Fibroblast of upper back skin (primary cell): ENCODE measurements at places on chromosomes 5 and 9.

- no peak for DNase-seq
Measured at GRCh38 chr5:133249593-133249992, 197.8 kb downstream of the HSPA4 start.

DNA sequence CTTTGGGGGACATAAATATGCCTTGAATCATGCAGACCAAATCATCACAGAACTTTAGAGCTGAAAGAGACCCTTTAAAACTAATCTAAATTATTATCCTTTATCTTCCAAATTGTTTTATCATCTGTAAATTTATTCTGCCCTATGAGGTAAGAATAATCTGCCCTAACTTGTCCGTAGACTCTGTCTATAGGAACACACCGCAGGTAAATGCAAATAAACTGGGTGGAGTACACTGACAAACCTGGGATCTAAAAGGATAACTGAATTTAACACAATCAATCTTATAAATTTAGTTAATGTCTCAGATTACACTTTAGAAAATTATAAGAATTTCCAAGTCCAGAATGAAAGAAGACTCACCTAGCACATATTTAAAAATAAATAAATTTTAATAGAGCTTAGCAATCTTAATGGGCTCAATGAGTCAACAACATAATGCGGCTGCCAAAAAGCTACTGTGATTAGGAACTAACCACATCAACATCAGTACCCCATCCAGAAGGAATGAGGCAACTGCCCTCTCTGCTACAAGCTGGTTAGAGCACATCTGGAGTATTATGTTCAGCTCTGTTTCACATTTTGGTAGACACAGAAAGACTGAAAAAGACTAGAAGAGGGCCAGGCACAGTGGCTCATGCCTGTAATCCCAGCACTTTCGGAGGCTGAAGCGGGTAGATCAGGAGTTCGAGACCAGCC lies 5.6 kb downstream of the MEGF9 start:
- peak; percentile 35 for DNase-seq

GRCh38 chr5:126869005-126869451 lies 92.1 kb downstream of the LMNB1 start:
- DNase-seq, result peak; percentile 53

GRCh38 chr5:180202939-180203573 lies 6.0 kb downstream of the RASGEF1C start:
- DNase-seq, result no peak

- DNase-seq, result no peak
Measured at GRCh38 chr9:87888501-87888900, 5.8 kb downstream of the SPATA31E1 start.

DNA sequence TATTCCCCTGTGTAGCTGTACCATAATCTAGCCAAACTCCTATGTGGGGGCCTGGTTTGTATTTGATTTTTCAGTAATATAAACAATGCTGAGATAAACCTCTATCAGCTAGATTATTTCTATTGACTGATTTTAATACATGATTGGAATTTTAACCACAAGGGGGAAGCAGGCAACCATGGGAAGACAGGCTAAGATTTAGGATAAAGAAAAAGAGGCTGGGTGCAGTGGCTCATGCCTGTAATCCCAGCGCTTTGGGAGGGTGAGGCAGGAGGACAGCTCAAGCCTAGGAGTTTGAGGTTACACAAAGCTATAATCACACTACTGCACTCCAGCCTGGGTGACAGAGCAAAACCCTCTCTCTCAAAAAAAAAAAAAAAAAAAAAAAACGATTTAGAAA lies 18.1 kb upstream of the GPX3 start:
- peak; percentile 26 for DNase-seq

- no peak for DNase-seq
Measured at GRCh38 chr9:92359394-92359995, 33.7 kb downstream of the CENPP start.

DNA sequence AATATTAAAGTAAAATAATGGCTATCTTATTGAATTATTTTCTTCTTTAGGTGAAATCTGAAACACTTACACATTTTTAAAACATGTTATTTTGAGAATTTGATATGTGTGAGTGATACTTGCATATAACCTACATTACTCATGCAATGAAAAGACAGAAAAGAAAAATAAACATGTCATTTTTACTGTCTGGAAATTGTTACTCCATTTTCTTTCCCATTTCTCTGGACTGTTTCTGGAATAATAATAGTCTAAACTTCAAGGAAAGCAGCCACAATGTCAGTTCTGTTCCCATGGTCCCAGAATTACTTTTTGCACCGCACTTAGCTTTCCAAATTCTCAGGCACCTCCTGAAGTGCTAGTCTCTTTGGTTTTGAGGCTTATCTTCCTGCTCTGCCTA lies 145.5 kb downstream of the PRR16 start:
- peak; percentile 37 for DNase-seq

GRCh38 chr5:178180141-178180863 lies 6.9 kb downstream of the GMCL2 start:
- DNase-seq, result no peak

- peak; percentile 92 for DNase-seq
Measured at GRCh38 chr5:116502616-116503015, 72.0 kb downstream of the SEMA6A start.

DNA sequence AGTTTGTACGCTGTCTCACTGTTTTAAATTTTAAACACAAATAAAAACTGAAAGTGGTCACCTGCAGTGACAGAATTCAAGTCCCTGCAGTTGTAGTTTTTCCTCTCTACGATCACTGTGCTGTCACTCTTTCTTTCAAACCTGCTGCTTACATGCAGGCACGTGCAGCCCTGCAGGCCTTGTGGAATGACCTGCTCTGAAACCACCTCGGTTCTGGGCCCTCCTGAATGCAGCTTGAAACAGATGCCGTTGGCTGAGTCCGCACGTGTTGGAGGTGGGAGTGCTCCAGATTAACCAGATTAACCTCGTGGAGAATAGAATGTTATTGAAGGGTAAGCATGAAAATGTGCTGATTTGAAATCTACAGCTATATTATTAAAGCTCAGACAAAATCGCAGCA lies 126.0 kb upstream of the ERCC6L2 start:
- no peak for DNase-seq

DNA sequence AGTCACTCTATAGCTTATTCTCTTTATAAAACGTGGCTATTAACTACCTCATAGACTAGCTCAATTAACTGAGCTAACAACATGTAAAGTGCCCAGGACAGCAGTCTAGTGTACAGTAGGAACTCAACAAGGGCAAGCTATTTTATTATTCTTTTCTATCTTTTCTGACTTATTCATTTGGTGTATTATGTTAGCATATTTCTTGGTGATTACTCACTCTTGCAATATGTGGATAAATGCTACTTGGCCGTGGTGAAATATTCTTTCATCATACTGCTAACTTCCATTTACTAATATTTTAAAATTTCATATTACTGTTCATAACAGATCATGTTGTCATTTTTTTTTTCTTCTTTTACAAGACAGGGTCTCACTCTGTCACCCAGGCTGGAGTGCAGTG lies 4.9 kb downstream of the SLC25A51 start:
- DNase-seq, result peak; percentile 66

- peak; percentile 74 for DNase-seq
Measured at GRCh38 chr5:73902327-73903051, 276.5 kb downstream of the ARHGEF28 start.

- DNase-seq, result no peak
Measured at GRCh38 chr5:158882660-158883059, 217.1 kb downstream of the EBF1 start.

DNA sequence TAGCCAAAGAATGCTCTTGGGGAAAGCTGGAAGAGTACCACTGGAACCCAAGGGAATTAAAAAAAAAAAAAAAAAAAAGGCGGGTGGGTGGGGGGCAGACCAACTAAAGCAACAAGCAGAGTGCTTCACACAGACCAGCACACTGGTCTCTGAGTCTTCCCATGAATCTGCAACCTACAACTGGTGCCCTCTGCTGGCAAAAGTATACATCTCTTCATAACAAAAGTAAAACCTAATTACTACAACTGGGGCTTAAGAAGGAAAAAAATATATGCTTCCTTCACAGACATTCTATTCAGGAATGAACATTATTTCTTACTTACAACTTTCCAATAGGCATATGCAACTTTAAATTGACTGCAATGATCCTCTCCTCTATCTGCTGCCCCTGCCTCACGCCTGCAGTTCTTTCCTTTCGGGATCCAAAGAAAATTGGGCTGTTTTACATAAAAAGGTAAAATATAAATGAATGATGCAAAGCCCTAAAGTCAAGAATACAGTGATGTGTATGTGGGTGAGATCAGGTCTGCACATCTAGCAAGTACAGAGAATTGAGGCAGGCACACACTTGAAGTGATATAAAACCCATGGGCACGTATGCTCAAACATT lies 7.2 kb upstream of the KLHL3 start:
- DNase-seq, result peak; percentile 75

DNA sequence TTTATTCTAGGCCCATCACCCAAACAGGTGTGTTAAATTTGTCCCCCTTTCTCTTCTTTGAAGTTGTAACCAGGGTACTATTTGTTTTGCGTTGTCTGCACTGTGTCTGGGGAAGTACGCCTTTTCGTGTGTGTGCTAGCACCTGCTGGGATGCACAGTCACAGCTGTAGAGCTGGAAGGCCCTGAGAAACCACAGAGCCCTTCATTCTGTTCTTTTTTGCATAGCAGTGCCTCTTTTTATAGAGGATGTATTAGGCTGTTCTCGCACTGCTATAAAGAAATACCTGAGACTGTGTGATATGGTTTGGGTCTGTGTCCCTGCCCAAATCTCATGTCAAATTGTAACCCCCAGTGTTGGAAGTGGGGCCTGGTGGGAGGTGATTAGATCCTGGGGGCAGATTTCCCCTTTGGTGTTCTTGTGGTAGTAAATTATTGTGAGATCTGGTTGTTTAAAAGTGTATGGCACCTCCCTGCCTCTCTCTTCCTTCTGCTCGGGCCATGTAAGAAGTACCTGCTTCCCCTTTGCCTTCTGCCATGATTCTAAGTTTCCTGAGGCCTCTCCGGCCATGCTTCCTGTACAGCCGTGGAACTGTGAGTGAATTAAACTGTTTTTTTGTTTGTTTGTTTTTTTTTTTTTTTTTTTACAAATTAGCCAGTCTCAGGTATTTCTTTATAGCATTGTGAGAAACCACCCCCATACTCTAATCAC lies 14.0 kb downstream of the SEC61B start:
- no peak for DNase-seq

GRCh38 chr5:135569755-135570452 lies 8.9 kb downstream of the CXCL14 start:
- peak; percentile 15 for DNase-seq
